Fibroblast of upper back skin (primary cell): ENCODE measurements at places on chromosomes 2 and 18.

GRCh38 chr2:126482582-126483464, 173.1 kb upstream of the GYPC start:
- DNase-seq = no peak

GRCh38 chr2:241017228-241017940, 19.0 kb downstream of the SNED1 start:
- no peak for DNase-seq

DNA sequence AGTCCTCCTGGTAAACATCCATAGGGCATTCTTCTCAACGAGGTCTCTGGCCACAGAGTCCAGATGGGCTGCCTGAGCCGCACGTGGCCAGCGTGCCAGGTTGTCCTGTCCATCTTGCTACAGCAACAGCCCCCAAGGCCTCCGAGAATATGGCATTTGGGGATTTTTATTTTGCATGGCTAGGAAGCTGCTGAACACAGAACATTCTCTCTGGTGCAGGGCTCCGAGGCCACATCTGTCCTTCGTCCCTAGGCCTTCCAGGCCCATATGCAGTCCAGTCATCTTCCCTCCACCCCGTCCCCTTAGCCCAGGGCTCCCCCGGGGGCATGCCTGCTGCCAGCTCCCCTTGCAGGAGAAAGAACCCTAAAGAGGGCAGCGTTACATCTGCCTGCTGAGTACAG, 2.3 kb downstream of the HDAC4 start:
- DNase-seq = peak; percentile 2

- DNase-seq = peak; percentile 34
Measured at GRCh38 chr2:191174442-191174841, 23.6 kb upstream of the STAT4 start.

DNA sequence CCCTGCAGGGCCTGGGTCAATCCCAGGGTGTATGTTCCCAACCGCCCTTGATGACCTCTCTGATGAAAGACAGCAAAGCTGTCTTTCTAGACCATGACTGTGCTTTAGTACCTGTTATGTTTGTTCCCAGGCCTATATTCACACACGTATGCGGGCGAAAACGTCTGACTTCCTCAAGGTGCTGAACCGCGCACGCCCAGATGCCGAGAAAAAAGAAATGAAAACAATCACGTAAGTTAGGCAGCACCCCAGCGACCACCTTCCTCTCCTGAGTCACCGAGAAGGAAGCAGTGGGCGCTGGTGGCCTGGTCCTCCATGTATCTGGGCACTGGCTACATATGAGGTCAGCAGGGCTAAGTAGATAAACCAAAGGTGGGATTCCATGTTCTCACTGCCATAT, 11.1 kb upstream of the GPBAR1 start:
- no peak for DNase-seq

- no peak for DNase-seq
Measured at GRCh38 chr2:176656038-176656775, 387.0 kb downstream of the MTX2 start.

- DNase-seq = peak; percentile 19
Measured at GRCh38 chr2:117855886-117856285, 41.4 kb downstream of the DDX18 start.

- peak; percentile 53 for DNase-seq
Measured at GRCh38 chr2:96540136-96540535, 3.6 kb downstream of the ARID5A start.

- DNase-seq = peak; percentile 45
Measured at GRCh38 chr2:20425371-20425881, 21.4 kb upstream of the RHOB start.

DNA sequence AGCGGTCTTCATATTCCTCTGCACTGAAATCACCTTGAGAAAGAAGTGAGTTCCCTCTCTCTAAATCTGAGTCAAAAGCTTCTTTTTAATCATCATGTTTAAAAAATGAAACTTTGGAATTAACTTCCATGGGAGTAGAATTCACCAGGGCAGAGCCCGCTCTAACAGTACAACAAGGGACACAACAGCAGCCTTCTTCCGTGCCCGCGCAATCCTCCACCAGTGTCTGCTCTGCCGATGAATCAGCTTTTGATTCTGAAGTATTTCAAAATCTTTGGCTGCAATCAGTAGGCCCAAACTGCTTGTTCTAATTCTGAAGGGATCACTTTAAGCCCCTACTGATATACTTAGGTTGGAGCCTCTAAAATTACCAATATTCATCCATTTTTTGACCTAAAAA, 76.9 kb downstream of the USP40 start:
- peak; percentile 32 for DNase-seq

- DNase-seq = peak; percentile 52
Measured at GRCh38 chr2:7044253-7045250, 127.3 kb downstream of the RNF144A start.

DNA sequence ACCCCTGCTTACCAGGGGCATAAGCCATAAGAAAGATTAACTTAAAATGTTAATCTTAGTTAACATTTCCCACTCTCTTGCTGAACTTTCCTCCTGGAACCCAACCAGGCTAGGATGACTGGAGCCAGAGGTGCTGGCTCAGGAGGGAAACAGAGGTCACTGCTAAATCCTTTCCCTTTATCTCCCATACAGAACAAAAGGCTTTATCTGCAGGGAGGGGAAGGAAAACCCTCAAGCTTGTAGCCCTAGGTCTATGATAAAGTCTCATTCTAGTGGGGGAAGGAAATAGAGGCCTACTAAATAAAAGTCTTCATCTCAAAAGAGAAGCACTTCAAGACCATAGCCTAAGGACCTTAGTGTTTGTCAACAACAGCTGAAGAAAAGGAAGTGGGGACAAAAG, 18.6 kb downstream of the HIBCH start:
- no peak for DNase-seq

DNA sequence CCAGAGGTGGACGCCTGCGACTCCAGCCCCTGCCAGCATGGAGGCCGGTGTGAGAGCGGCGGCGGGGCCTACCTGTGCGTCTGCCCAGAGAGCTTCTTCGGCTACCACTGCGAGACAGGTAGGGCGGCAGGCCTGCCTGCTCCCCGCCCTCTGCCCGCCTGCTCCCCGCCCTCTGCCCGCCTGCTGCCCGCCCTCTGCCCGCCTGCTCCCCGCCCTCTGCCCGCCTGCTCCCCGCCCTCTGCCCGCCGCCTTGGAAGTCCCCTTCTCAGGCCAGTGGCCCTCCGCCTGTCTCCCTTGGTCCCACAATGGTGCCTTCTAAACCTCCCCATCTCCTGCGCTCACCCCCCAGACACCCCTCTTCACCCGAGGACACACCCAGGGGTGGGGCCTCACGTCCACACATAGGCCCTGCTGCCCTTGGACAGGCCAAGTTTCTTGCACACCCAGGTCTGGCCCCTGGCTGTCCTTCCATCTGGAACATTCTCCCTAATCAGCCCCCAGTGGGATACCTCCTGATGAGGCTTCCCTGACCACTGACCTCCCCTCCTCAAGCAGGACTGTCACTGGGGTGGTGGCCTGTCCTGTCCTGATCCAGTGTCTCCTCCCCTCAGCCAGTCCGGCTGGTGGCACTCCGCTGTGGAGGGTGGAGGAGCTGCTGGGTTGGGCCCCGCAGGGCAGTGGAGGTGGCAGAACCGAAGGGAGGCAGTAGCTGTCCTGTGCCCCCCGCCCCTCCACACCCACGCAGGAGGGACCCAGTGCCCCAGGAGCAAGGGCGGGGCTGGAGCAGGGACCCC, 37.9 kb downstream of the MTERF4 start:
- no peak for DNase-seq

DNA sequence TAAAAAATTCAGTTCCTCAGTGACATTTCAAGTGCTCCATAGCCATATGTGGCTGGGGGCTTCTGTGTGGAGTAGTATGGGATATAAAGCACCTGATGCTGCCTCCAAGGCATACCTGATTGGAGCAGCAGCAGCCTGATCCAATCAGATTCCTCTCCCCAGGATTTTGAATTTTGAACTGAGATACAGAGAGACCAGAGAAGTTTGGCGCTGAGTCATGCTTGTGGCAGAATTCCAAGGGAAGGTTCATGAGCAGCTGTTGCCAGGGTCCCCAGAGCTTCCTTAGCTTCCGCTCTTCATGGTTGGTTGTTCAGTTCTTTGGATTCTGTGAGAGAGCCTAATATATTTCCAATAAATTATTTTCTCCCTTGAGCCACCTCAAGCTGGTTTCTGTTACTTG, 29.0 kb upstream of the CFAP36 start:
- peak; percentile 81 for DNase-seq

- DNase-seq = no peak
Measured at GRCh38 chr2:180006231-180006630, 866 bp downstream of the CWC22 start.

- DNase-seq = no peak
Measured at GRCh38 chr2:179579800-179580199, 281.6 kb downstream of the ZNF385B start.

- no peak for DNase-seq
Measured at GRCh38 chr18:23673725-23674124, 11.0 kb upstream of the ANKRD29 start.

DNA sequence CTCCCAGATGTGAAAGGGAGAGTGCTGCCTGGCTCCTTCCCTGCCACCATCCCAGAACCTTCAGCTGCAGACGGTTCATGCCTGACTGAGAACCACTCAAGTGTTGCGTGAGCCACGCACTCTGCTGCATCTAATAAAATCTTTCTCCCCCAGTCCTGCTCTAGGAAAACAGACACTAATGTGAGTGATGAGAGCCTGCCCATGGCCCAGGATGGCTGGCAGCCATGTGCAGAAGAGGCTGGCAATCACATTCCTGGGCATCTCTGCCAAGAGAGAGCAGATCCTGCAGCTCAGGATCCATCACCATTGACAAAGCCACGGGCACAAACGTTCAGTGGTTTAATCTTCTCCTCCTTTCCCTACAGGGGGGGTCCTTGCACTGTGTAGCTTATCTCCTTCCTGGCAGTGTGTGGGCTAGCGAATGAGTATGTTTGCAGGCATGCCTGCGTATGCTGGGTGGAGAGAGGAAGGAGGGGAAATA, 477.5 kb downstream of the SLC4A3 start:
- DNase-seq = peak; percentile 90

- no peak for DNase-seq
Measured at GRCh38 chr2:94980406-94980805, 45.1 kb upstream of the MAL start.

GRCh38 chr2:128577141-128577930, 258.7 kb upstream of the HS6ST1 start:
- DNase-seq = no peak

GRCh38 chr2:207041786-207042554, 102.7 kb downstream of the CPO start:
- DNase-seq = peak; percentile 48
